ENCODE measurements at places on chromosomes 3 and 15. TPM values are rescaled to one million over a fixed set of nuclear protein-coding genes. Genes with fewer than 3 reads are reported as not detected.

GRCh38 chr3:58434168-58434504 is 504 bp upstream of the PDHB start:
- no peak for DNase-seq

DNA sequence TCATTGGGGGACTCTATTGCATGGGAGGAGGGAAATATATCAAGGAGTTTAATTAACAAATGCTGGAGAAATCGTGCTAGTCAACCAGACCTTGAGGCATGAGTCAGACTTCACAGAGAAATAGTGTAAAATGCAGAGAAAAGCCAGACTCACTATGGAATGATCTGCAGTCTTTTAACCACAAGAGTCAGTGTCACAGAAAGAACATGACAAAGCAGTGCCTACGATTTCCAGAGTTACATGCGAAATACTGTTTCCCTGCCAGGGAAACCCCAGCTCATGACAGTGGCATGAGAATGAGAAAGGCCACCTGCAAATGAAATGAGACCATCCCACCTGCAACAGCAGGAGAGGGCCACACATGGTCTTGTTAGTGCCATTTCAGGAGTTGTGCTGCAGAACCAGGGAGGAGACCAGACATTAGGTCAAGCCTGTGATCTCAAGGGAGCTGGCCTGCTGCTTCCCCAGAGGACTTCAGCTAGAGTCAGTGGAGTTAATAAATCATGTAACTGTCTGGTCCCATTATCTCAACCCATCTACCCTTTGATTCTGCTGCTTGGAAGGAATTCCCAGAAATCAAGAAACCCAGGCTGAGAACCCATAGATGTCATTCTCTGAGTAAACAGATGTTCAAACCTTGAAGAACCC is 79.0 kb downstream of the ERC2 start:
- DNase-seq: peak; percentile 16

- no peak for DNase-seq
Measured at GRCh38 chr3:42934910-42935309, 29.0 kb downstream of the ZNF662 start.

- peak; percentile 36 for DNase-seq
Measured at GRCh38 chr15:42736178-42736792, 643 bp downstream of the CDAN1 start.

DNA sequence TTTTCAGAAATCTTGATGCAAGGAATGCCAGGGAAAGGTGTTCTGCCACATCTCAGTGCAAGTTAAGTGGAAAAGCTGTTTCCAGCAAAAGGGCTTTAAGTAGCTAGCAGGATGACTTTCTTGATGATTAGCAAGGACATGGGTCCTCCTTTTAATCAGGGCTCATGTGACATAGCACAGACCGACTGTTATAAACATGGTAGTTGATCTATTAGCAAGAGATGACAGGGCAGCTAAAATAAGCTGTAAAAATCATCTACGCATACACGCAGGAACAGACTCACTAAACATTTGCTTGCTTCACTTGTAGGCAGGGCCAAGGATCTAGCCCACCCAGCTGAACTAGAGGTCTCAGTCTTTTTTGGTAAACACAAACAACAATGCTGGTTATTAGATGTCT is 69.0 kb downstream of the GOLIM4 start:
- no peak for DNase-seq

DNA sequence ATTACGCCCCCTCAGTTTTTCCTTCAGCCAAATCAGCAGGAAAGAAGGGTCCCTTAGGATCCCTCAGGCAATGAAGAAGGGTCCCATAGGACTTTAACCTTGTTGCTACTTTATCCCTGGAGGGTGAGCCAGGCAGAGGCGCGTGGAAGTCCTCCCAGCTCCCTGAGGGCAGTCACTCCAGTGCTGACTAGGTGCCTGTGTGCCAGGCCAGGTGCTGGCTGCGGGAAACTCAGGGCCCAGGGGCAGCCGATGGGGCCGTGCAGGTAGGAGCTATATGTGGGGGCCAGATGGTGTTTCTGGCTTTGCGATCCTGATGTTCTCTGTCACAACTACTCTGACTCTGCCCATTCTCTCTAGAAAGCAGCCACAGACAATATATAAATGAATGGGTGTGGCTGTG is 42.8 kb upstream of the IQSEC1 start:
- no peak for DNase-seq

- DNase-seq: peak; percentile 24
Measured at GRCh38 chr3:138371070-138371965, 22.9 kb downstream of the MRAS start.

DNA sequence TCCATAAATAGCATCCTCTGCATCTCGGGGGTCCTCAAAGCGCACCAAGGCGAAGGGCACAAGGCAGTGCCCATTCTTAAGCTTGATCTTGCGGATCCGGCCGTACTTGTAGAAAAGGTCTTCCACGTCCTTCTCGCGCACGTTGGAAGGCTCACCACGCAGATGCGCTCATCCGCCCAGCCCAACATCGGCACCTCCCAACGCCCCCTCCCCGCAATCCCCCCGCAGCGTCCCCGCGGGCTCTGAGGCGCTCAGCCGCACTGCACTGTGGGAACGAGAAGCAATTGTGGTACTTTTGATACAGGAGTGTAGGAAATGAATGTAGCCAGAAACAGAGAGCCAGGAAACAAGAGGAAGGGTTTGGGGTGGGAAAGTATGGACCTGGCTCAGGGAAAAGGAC is 17.5 kb downstream of the AP3B2 start:
- DNase-seq: no peak

DNA sequence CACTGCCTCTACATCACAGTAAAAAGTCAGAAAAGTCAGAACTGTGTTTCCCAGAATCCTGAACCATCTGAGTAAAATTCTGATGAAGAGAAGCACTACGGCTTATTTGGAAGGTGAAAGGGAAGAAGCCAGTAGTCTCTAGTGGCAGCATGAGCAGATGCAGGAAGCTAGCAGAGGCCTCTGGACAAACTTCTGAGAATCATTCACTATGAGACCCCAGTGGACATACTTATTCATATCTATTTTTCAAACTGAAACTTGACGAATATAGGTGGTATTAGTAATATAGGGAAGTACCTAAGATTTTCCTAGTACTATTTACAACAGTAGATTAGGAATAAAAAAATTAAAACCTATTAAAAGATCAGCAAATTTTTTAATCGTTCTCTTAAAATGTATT is 272.8 kb upstream of the TTC14 start:
- DNase-seq: no peak

DNA sequence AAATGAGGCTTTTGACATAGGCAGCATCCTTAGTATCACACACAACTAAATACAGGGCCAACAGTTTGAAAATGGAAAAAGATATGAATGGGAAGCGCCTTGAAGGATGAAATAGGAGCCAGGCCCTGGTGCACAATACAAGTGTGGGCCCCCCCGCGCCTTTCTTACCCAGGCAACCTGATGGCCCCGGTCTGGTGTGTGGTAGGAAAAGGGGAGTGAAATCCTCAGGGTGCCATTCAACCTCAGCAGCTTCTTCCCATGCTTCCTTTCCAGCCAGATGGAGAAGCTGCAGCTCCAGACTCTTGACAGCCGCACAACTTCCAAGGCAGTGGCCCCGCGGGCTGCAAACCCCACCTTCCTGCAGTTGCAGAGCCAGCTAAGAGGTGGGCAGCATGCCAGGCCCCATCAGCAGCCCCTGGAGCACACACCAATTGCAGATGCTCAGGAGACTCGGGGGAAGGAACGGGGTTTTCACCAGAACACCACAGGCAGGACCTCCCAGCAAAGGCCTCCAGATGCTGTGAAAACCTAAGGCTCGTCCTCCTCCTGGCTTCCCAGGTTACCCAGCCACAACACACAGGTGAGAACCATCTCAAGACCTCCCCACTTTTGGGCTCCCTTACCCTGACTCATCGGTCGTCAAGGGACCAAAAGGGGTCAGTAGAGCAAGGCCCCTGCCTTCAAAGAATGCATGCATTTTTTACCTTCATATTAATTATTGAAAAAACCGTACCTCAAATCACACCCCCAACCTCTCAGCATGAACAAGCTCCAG is 101.6 kb downstream of the CPN2 start:
- no peak for DNase-seq

- no peak for DNase-seq
Measured at GRCh38 chr3:52483577-52484381, 11.4 kb upstream of the STAB1 start.

DNA sequence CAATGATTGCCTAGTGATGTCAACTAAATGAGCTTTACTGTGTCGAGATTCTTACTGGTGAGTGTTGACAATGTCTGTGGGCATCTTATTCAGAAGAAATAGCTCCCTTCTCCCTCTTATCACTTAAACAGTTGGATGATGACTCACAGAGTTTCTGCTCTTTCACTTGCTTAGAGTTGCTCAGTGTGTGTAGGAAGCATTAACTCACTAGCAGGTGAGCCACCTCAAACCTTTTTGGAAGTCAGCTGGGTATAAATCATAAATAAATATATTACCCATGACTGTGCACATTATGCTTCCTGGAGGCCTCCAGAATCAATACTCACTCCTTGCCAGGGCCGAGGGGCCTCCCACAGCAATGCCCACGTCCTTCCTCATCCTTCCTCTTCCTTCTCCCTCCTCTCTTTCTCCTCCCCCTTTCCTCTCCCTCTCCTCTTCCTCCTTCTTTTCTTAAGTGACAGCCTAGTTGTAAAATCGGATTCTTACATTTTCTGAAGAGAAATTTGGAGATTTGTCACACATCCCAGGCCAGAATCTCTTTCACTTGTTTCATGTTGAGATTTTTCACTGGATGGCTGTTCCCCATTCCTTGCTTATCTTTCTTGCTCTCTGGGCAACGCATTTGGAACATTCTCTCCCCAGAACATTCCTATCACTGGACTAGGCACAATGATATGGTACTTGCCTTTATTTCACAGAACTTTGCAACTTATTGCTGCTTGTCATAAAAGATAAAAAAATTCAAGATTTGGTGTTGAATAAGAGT is 17.5 kb downstream of the SHC4 start:
- DNase-seq: no peak

DNA sequence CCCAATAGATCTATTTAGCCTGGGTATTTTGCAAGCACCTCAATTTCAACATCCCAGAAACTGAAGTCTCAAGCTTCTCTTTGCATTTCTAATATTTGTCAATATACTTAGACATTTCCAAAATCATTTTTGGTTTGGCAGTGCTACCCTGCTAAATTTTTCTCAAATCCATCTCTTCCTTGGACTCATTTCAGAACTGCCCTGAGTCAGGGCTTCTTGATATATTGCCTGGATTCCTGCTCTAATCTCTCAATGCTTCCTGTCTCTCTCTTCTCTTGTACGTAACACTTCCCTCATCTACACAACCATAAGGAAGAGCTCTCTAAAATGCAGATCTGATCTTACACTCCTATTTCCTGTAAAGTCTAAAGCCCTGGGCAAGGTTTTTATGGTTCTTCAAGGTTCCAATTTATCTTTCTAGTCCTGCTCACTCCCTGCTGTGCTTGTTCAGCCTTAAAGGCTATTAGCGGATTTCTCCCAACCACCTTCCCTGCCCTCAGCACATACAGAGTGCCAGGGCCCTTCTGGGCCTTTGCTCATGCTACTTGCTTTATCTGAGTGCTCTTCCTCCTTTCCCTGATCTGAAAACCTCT is 53.0 kb upstream of the MME start:
- DNase-seq: no peak

- DNase-seq: no peak
Measured at GRCh38 chr3:156867174-156867573, 41.0 kb downstream of the LEKR1 start.

- DNase-seq: no peak
Measured at GRCh38 chr15:100169615-100170290, 172.0 kb downstream of the ADAMTS17 start.

- no peak for DNase-seq
Measured at GRCh38 chr3:112786881-112787579, 59.6 kb downstream of the CD200R1L start.

DNA sequence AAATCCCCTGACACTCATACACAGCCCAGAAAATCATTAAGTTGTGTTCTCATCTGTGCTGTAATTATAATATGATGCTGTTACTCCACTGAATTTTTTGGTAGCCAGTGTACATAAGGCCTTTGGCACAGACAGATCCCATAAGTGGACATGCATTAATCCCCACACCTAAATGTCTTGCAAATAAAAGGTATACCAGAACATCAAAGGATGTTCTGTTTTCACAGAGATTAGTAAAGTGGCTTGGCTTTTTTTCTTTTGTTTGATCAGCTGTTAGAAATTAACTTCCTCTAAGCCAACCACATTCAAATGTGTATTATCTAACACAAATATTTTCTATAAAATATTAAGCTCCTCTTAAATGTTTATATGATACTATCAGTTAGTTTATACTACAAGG is 2.7 kb downstream of the SST start:
- DNase-seq: no peak

DNA sequence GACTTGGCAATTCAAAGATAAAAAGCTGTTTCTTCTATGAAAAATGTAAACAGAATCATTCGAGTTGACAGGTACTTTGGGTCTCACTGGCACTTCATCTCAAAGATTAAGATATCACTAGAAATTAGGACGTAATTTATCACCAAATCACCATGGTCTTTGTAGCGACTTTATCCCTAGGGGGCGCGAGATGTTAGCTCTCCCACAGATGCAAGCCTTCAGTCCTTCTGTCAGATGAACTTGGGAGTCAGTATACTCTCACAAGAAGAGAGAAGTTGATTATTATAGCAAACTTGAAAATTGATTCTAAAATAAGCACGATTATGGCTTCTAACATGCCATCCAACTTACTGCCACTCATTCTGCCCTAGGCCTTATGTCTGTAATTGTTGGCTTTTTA is 150.3 kb downstream of the ALCAM start:
- no peak for DNase-seq

- no peak for DNase-seq
Measured at GRCh38 chr15:61784734-61785133, 275.5 kb downstream of the VPS13C start.

- DNase-seq: no peak
Measured at GRCh38 chr3:8741581-8742261, 8.1 kb downstream of the CAV3 start.

DNA sequence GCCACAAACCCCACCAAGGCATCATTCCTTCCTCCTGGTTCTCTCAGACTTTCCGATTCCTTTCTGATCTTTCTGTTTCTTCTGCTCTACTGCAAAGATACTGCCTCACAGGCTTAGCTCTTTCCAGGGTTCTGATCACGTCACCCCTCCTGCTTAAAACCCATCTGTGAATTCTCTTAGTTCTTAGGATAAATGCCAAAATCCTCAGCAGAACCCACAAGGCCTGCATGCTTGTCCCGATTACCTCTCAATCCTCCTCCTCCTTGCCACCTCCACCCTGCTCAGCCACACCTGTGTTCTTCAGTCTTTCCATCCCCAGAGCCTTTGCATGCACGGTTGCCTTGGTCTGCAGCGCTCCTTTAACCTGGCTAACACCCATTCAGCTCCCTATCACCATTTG is 84.0 kb downstream of the SRGAP3 start:
- DNase-seq: no peak

The RASGRF1 gene
- not detected for total RNA-seq

The NR1D2 gene
- total RNA-seq: 2.4 TPM

The HTR3E gene
- total RNA-seq: not detected

The TGM4 gene
- not detected for total RNA-seq

The SORD gene
- total RNA-seq: 17.7 TPM

The PROK2 gene
- total RNA-seq: 0.32 TPM

Data from activated CD4-positive, alpha-beta T cell treated with anti-CD3 and anti-CD28 coated beads for 36 hours (primary cell).